ENCODE measurements at places on chromosomes 7 and 10. TPM values are rescaled to one million over a fixed set of nuclear protein-coding genes. Genes with fewer than 3 reads are reported as not detected.

DNA sequence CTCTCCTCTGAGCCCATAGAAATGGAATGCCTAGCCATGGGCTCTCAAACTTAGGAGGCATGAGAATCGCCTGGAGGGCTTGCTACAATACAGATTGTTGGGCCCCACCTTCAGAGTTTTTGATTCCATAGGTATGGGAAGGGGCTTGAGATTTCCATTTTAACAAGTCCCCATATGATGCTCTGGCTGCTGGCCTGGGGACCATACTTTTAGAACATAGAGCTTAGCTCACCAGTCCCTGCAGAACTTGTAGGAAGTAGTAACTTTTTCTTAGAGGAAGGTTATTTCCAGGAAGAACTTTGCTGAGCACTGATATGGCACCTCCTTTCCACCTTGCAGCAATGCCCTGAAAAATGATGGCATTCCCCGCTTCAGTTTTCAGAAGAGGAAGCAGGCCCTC, 177.0 kb upstream of the ZMIZ1 start:
- peaks cover 20% of the 10 kb centered on the region for H3K27me3 ChIP-seq
- DNase-seq: no peak
- H3K27ac ChIP-seq: no peak overlapping the region
- no peaks in the 10 kb centered on the region for H3K4me1 ChIP-seq
- no peaks in the 10 kb centered on the region for H3K36me3 ChIP-seq
- no peak overlapping the region for H3K4me3 ChIP-seq

GRCh38 chr7:69906283-69906995, 308.2 kb downstream of the AUTS2 start:
- no peaks in the 10 kb centered on the region for H3K27me3 ChIP-seq
- no peak overlapping the region for H3K27ac ChIP-seq
- no peaks in the 10 kb centered on the region for H3K4me1 ChIP-seq
- no peaks in the 10 kb centered on the region for H3K36me3 ChIP-seq

- H3K4me3 ChIP-seq: no peak overlapping the region
- no peak overlapping the region for H3K27ac ChIP-seq
- no peaks in the 10 kb centered on the region for H3K27me3 ChIP-seq
- H3K36me3 ChIP-seq: no peaks in the 10 kb centered on the region
- no peak for DNase-seq
Observed at GRCh38 chr7:152341914-152342236, 93.9 kb downstream of the KMT2C start.

DNA sequence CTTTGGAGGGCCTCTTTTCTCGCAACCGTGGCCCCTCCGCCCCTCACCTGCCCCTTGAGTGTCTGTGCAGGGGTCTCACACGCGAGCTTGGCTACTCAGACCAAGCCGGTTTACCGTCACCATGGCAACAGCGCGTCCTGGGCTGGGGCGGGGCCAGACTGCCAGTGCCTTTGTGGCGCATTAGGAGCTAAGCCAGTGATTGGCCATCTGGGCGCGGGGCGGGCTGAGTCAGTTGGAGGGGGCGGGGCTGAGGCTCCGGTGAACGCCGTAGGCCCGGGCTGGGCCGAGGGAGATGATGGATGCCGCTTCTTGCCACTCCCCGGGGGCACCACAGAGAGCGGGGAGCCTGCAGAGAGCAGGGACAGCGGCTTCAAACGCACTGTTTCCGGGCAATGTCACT, 48.7 kb upstream of the FXYD4 start:
- no peak overlapping the region for H3K4me3 ChIP-seq
- DNase-seq: peak; percentile 60
- no peaks in the 10 kb centered on the region for H3K4me1 ChIP-seq
- H3K27me3 ChIP-seq: no peaks in the 10 kb centered on the region
- H3K27ac ChIP-seq: no peak overlapping the region

Gene CHCHD2
- 313 TPM for polyA plus RNA-seq
